ENCODE measurements at places on chromosomes 4 and X.

GRCh38 chrX:15349046-15349445 lies 13.7 kb upstream of the PIGA start:
- peak; percentile 31 for DNase-seq

DNA sequence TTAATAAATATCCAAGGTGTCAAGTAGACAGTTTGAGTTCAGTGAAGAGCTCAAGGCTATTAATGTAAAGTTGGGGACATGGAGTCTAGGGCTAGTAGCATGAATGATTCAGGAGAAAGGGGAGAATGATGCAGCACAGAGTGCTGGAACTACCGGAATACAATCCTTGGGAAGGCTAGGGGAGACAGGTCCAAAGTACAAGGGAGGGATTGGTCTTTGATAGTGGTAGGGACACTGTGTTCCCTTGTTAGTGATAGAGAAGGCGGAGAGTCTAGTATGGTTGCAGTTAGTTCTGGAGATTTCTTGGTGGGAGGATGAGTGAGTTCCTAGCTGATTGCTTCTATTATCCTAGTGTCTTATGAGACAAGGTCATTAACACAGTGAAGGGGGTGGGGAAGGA lies 8.7 kb downstream of the GCNA start:
- DNase-seq: no peak

DNA sequence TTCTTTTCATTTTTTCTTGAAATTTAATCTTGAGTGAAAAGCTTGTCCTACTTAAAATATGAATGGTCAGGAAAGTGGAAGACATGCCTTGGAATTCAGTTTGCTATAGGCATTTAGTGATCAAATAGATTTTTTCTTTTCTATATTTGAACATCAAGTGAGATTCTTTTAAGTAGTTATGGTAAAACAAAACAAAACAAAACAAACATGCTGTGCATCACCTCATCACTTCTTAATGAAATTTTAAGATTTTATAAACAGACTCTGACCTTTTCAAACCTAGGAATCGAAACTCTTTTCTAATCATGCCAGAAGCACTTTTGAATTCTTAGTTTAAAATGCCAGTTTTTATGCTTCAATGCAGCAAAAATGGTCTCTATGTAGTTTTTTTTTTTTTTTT lies 62.8 kb downstream of the CNKSR2 start:
- DNase-seq: no peak

- no peak for DNase-seq
Observed at GRCh38 chr4:139890816-139891215, 225.2 kb downstream of the MGST2 start.

GRCh38 chrX:15334561-15334960 lies 762 bp downstream of the PIGA start:
- DNase-seq: no peak

DNA sequence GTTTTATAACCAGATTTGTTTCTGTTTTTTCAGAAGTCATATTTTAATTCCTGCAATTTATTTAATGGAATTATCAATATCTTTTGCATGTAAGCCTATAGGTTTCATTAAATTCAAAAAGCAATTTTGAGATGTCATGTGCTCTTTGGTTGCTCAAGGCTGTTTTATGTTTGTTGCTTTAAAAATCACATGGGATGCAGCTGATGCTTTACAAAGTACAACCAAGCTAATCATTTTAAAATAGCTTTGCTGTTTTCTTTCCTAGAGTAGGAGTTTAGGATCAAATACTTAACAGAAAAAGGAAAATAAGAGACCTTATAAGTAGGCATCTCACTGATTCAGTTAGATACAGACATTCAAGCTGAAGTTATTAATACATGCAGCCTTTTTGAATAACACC lies 11.3 kb downstream of the CPEB2 start:
- no peak for DNase-seq

- no peak for DNase-seq
Observed at GRCh38 chrX:52977953-52978352, 19.6 kb upstream of the FAM156A start.

DNA sequence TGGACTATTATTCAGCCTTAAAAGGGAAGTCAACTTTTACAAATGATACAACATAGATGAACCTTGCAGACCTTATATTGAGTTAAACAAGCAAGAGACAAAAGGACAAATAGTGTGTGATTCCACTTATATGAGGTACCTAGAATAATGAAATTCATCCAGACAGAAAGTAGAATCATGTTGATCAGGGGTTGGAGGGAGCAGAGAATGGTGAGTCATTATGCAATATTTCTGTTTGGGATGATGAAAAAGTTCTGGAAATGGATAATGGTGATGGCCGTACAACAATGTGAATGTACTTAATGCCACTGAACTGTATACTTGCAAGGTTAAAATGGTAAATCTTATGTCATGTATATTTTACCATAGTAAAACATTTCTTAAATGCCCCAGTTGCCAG lies 22.1 kb downstream of the KIT start:
- DNase-seq: no peak

DNA sequence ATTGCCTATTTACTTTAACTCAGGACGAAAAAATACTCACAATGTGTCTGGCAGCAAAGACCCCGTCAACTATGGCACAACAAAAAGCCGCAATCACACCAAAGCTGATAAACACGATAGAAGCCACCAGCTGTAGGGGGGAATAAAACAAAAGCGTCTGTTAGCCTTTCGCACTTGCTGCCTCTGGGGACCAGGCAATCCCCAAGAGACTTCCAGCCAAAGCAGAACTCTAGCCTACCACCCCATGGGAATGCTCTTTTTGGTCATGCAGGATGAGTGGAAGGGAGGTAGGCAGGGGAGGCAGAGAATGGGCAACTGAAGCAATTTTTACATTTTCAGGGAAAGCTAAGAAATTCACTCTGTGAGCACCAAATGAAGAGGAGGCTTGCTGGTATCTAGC lies 20.1 kb downstream of the TMEM255A start:
- no peak for DNase-seq

- DNase-seq: no peak
Observed at GRCh38 chrX:47748576-47748975, 88.1 kb upstream of the ZNF81 start.

Data from A549 (cell line).